ENCODE measurements at places on chromosomes 2 and 18.
A peak's percentile ranks its signal among the peaks of the same experiment; 100 is the strongest.

GRCh38 chr2:235046589-235046988 is 94.8 kb downstream of the SH3BP4 start:
- DNase-seq, result no peak

- peak; percentile 73 for DNase-seq
Observed at GRCh38 chr2:126971481-126972278, 73.0 kb downstream of the TEX51 start.

DNA sequence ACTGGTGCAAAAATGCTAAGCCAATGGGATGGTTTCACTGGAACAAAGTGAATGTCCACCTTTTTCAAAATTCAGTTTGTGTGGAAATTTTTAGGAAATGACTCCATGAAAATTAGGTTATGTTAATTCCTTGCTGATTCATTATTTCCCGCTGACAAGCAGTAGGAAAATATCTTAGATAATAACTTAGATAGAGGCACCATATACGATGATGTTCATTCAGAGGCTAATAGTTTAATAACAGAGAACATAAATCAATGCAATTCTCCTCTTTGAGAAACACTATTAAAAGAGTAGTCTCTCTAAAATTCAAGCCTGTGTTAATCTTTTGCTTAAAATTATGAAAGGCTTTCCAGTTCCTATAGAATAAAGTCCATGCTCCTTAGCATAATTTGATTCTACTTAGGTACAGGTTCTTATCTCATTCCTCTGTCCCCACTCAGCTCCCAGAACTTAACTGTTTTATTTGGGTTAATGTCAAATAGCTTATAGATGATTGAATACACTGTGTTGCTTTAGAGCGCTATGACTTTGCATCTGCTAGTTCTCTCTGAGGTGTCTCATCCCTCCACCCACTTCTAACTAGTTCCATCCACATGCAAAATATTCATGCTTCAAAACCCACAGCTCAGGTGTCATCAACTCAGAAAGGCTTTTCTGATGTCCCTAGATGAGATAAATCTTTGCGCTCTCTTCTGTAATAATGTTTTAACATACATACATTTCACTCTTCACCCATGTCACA is 503.6 kb downstream of the ERBB4 start:
- DNase-seq, result no peak

GRCh38 chr2:27086724-27087593 is at the start of gene KHK:
TSS of gene KHK (plus strand) at chr2:27086772. CDS start at chr2:27087260, 488 bp downstream.
- no peak for DNase-seq

- DNase-seq, result no peak
Observed at GRCh38 chr2:47033102-47033880, 117.7 kb upstream of the MCFD2 start.

Measured in stimulated activated naive CD8-positive, alpha-beta T cell treated with anti-CD3 and anti-CD28 coated beads, Interleukin-15, amount 100 ng/mL, for 72 hours (primary cell).